ENCODE measurements at places on chromosomes 5 and 9.

DNA sequence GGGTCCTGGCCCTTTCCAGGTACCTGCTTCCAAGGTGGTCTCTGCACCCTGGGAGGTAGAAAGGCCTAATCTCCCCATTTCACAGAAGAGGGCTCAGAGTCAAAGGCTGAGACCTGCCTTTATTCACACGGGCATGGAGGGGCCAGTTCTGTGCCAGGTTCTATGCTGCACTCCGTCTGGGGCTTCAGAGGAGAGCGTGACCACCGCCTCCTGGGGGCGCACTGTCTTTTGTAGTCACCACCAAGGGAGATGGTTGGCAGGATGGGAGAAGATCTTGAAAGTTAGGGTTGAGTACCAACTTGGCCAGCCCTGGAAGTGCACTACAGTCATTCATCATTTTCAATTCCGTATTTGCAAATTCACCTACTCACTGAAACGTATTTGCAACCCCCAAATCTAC lies 23.7 kb upstream of the PRDM12 start:
- no peak for DNase-seq

DNA sequence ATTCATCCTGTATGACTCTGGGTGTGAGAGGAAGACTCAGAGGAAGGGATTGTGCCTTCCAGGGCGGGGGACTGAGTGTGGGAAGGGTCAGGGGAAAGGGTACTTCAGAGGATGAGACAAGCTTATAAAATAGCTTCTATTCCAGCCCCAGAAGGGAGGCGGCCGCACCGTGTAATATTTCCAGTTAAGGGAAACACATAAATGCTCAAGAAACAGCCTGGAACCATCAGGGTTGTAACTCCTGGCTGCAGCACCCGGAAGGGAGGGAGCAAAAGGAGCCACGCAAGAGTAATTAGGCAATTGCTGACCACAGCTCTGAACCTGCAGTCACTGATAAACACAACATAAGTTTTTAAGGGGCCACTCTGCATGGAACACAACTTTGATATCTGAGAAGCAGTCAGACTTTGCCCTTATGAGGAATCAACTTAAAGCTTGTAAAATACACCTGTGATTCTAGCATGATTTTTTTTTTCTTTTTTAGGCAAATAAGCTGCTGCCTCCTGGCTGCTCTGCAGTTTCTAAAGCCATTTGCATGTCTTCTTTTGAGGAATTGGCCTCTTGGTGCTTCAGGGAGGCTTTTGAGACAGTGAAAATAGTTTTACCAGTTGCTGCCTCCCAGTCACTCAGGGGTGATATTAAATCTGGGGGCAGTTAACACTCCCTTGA lies 382.7 kb downstream of the ENC1 start:
- DNase-seq, result no peak

GRCh38 chr5:148972974-148973374 lies 89.9 kb downstream of the SH3TC2 start:
- DNase-seq, result no peak

- no peak for DNase-seq
These were observed 374.5 kb upstream of the RORB start for GRCh38 chr9:74122661-74123060.

DNA sequence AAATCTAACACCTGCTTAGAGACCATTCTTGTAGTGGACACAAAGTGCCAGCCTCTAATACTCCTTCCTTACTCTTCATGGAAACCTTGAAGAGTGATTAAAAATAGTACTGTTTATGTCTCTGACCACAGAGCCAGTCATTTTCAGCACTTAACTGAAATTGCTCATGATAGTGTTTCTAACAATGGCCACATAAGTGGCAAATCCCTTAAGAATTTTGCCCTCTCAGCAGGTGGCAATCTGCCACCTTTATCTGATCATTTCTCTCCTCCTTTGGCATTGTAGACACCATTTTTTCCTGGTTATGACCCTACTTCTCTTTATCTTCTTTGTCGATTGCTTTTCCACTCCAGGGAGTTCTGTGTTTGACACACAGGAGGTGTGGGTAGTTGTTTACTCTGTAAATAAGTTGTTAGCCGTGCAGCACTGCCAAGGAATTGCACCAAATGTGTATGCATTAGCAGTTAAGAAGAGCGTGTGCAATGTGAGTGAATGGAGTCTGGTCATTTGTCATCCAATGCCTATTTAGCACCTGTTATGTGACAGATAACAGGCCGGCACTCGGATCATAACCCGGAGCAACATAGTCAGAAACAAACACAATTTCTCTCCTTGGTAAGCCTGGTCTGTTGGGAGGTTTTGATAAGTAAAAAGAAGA lies 36.8 kb upstream of the STARD4 start:
- no peak for DNase-seq

Data from NCI-H1694 (cell line).